ENCODE measurements at places on chromosomes 11 and 22. TPM values are rescaled to one million over a fixed set of nuclear protein-coding genes. Genes with fewer than 3 reads are reported as not detected.

JHY gene
- total RNA-seq = 1.5 TPM

ASCC2 gene
- total RNA-seq = 55.0 TPM

LARGE2 gene
- 1.1 TPM for total RNA-seq

SNAP29 gene
- total RNA-seq = 25.2 TPM

WT1 gene
- total RNA-seq = not detected

DEPDC7 gene
- 0.47 TPM for total RNA-seq

SYT7 gene
- not detected for total RNA-seq

LAYN gene
- total RNA-seq = 8.6 TPM

C11orf21 gene
- total RNA-seq = 10.2 TPM

LRP4 gene
- 0.18 TPM for total RNA-seq

B3GAT1 gene
- 0.23 TPM for total RNA-seq

MRGPRX4 gene
- total RNA-seq = not detected

SMC1B gene
- 0.80 TPM for total RNA-seq

CRYBB3 gene
- total RNA-seq = not detected

ZNF215 gene
- 1.8 TPM for total RNA-seq

DNAL4 gene
- total RNA-seq = 7.8 TPM

KRTAP5-11 gene
- not detected for total RNA-seq

ART5 gene
- not detected for total RNA-seq

SAA4 gene
- total RNA-seq = not detected

WNT7B gene
- 0.05 TPM for total RNA-seq

OR51B5 gene
- 0.34 TPM for total RNA-seq

All from activated naive CD4-positive, alpha-beta T cell treated with anti-CD3 and anti-CD28 coated beads, Interleukin-2, amount 50 U/mL, for 72 hours (primary cell).